Stimulated activated CD4-positive, alpha-beta T cell treated with anti-CD3 and anti-CD28 coated beads, Interleukin-15, amount 100 ng/mL, for 1 hour (primary cell): ENCODE measurements at places on chromosomes 12 and 14.
A peak's percentile ranks its signal among the peaks of the same experiment; 100 is the strongest.

- peak; percentile 45 for DNase-seq
These were observed 60.7 kb downstream of the PLEKHG3 start for GRCh38 chr14:64764641-64765520.

GRCh38 chr12:9367828-9368227 lies 159.6 kb upstream of the PZP start:
- no peak for DNase-seq

- no peak for DNase-seq
These were observed 134.4 kb downstream of the ADGRD1 start for GRCh38 chr12:131087991-131088700.

DNA sequence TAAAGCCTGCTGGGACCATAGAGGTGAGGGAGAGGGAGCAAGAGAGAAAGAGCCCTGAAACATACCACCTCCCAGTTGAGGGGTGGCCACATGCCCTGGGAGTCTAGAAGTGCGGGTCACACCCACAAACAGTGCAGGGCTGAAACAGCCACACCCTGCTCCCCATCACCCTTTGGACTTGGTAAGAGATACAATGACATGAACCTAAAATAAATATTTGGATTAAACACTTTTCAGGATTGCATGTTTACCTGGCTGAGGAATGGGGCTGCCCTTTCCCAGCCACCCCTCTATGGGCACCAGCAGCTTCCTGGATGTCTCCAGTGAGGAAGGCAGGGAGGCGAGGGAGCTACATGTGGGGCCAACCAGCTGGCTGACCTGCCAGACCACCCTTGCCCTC lies 39.0 kb upstream of the TC2N start:
- DNase-seq: no peak

- no peak for DNase-seq
These were observed 86.9 kb downstream of the FSCB start for GRCh38 chr14:44420226-44420625.

DNA sequence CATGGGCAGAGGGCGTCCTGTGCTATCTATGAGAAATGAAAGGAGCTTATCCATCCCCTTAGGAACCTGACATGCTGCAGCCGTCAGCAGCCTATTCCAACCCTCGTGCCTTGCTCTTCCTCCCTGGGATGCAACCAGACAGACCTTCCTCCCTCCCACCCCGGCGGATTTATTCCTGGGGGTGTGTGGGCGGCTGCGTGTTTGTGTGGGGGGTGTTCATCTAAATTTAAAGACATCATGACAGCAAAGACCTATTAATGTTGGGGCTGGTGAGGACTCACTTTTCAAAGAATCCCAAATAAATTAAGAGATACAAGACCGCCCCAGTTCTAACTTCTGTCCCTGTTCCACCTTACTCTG lies 52.0 kb downstream of the WSCD2 start:
- DNase-seq: no peak

GRCh38 chr12:102478405-102479098 lies 1.8 kb downstream of the IGF1 start:
- DNase-seq: no peak

GRCh38 chr12:99954724-99955123 lies 30.0 kb downstream of the ANKS1B start:
- no peak for DNase-seq

- DNase-seq: no peak
These were observed 915.8 kb downstream of the VRK1 start for GRCh38 chr14:97713023-97713422.

GRCh38 chr14:61556455-61556854 lies 138.9 kb upstream of the HIF1A start:
- no peak for DNase-seq

DNA sequence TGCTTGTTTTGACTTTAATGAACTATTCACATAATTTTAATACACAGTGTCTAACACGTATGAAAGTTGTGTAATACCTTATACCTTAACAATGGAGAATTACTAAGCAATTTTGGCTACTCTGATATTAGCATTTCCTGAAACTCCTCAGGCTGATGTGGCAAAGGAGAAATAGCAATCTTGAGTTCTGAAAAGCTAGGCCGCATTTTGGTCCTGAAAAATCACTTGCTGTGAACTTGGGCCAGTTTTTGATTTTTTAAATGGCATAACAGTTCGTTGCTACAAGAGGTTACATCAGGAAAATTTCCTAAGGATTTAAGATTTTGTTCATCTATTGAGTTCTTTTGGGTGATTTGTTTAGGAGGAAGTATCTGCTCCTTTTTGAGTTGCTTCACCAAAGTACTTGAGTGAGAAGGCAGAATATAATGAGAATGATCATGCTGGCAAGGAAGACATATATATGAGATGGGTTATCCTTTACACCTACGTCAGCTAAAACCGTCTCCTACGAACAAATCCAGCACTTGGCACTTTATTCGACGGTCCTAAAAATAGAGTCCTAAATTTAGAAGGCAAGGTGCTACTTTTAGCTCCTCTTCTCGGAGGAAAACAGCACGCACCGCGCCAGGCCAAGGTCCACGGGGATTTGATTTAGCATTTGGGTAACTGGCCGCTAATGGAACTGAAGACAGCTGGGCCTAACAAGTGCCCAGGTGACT lies 32.2 kb downstream of the MIA2 start:
- no peak for DNase-seq

DNA sequence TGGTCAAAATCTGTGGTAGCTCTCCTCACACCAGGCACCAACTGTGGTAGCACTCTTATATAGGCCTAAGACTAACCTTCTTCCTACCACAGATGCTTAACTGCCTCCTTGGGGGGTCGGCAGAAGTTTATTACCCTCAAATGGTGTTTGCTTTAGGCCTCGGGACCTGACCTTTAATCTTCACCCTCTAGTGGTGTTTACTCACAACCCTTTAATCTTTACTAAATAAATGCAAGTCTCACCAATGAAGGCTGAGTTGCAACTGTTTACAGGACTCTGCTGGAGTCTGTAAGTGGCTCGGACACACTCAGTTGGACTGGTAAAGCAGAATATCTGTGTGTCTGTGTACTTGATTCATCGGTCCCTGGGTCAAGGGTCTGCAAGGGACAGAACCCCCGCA lies 29.4 kb downstream of the CCER1 start:
- no peak for DNase-seq

GRCh38 chr12:120140603-120141002 lies 24.1 kb upstream of the RAB35 start:
- no peak for DNase-seq

DNA sequence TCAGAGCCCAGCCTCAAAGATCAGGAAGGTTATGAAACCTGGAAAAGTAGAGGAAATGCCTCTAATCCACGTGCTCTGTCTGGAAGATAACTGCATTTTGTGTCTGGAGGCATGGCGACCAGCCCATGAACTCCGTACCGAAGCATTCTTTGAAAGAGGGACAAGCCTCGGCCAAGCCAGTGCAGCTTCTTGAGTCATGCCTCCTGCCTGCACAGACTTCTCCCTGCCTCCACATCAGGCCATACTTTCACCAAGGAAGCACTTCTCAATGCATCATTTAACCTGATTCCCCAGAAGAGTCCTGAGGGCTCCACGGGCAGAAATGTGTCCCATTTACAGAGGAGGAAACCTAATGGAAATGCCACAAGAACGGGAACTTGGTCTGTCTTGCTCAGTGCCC lies 3.4 kb downstream of the ACTN1 start:
- DNase-seq: no peak

- DNase-seq: no peak
These were observed 108.6 kb downstream of the FGD4 start for GRCh38 chr12:32507942-32508320.

- DNase-seq: no peak
These were observed 72.3 kb upstream of the TMX1 start for GRCh38 chr14:51167587-51168214.

DNA sequence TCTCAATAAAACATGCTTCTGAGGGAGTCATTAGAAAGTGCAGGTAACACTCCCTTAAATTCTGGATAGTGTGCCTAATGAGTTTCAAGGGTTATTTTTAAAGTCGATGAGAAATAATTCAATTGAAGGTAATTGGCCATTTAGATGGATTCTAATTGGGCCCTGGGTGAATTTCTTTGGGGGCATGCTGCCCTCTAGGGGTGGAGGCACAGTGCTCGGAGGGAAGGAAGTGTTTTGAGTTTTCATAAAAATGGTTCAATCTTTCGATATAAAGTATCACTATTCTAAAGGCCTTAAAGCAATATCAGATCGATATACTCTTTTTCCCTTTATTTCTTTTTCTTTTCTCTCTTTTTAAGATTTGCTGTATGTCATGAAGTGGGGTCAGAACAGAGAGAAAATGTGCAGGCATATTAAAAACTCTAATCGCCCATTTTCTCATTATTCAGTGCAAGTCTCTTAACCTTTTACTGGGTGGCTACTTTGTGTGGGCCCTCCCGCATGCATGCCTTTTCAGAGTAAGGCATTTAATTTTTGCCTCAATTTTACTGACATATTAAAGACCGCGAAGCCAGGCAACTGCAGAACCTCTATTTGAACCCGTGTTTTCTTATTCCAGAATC lies 25.5 kb downstream of the NKX2-8 start:
- DNase-seq: no peak
